ENCODE measurements at places on chromosomes 13 and 19.

DNA sequence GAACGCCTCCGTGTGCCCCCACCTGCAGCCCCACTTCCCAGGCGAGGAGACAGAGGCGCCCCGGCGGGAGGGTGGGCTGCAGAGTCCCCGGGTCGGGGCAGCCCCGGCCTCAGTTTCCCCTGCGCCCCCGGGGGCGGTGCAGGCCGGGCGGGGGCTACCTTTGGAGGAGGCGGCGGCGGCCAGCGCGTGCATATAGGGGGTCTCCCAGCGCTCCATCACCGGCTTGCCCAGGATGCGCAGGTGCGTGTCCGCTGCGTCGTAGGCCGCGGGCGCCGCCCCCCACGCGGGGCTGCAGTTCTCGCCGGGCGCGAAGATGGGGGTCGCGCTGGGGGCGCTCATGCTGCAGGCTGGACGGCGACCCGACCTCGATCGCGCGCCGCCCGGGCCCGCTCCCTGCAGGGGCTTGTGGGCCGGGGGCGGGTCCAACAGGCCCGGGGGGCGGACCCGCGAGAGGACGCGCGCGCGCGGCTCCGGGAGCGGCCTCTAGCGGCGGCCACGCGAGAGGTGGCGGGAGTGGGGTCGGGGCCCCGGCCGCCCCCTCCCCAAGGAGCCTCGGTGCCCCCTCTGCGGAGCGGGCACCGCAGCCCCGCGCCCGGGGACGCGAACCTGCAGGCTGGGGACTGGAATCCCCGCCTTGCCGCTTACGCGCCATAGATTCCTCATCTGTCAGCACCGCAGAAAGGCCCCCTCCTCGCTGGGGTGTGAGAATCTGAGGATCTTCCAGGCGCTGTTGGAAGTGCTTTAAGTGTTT is at the start of gene GAMT:
TSS of gene GAMT (minus strand) at position 405 of the 751 bp plus-strand sequence. CDS start at position 339, 66 bp downstream.
- no peak for DNase-seq

DNA sequence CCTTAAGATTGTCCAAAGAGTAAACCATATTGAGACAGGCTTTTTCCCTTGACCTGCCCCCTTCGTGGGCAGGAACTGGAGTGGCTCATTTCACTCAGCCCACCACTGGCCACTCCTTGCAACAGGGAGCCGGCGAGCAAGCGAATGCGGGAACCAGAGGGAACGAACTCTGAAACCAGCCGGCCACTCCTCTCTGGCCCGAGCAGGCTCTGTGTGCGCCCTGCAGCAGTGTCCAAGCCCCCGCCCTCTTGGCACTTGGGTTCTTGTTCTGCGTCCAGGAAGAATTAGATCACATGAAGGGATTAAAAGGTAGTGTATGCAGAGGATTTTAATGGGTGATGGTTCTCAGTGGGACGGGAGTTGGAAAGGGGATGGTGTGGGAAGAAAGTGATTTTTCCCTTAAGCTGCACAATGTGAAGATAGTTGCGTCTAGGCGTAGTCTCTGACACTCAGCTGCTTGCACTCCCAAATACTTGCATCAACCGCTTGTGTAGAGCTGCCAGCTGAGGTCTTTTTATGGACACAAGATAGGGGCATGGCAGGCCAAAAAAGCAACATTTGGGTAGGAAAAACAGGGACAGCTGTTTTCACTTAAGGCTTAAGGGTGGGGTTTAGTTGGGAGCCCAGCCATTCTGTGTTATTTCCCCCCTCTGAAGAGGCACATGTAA is 1209.7 kb upstream of the PCDH20 start:
- DNase-seq = no peak

DNA sequence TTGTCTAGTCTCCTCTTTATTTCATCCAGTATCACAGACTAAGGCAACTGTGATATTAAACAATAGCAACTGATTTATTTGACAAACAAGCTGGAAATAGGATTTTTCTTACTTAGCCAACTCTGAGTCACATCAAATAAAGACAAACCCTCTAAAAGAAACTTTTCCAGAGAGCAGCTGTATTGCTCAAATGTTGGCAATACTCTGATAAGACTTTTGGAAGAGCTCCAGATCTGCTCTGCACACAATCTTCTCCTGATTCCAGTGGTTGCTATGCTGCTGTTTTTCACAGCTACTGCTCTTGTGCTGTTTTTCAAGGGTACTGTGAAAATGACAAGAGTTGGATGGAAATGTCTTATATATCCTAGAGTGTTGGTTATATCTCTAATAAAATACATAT is 1479.2 kb downstream of the SLITRK5 start:
- no peak for DNase-seq

DNA sequence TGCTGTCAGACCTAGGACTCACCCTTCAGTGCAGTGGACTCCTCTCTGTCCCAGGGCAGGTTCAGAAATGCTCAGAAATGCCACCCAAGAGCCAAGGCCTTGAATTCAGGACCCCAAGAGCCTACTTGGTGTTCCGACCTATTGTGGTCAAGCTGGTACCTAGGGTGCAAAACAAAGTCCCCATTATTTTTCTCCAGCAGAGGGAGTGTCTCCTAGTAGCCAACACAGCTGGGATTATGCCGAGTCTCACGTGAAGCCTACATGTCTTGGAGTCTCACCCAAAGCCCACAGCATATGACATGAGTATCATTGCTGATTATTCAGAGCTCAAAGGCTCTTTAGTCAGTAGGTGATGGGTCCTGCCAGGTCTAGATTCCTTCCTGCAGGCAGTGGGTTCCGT is 671.1 kb upstream of the SPRY2 start:
- no peak for DNase-seq

DNA sequence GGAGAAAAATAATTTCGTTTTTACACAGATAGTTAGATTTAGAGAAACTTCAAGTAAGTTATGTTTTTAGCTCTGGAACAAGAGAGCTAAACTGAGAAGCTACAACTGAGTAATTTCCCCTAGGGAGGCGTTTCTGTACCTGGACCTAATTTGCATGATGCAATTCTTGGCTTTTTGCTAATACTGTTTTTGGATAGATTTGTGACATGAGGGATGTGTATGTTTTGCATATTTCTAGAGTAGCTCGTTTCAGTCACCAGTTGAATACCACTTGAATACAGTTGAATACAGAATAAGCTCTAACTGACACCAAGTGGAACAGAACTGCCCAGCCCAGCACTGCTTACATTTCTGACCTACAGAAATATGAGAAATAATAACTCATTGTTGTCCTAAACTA is 1227.9 kb upstream of the SPRY2 start:
- DNase-seq = no peak

- DNase-seq = no peak
These were observed 1.5 kb upstream of the ECSIT start for GRCh38 chr19:11530432-11530831.

DNA sequence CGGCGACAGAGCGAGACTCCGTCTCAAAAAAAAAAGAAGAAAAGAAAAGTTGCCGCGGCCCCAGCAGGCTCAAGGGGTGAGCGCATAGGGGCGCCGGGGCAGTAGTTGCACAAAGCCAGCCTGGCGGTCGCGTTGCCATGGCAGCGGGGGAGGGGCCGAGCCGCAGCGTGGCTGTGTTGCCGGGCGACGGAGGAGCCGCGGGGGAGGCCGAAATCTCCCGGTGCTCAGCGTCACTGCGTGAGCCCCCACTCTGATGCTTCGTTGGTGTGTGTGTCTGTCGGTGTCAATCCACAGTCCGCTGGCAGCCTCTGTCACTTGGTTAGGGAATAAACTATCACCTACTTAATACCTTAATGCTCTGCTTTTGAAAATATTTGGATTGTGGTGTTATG is 82.9 kb upstream of the C1QTNF9B start:
- DNase-seq = peak; percentile 70

GRCh38 chr19:5805462-5806132 is 730 bp downstream of the NRTN start:
- no peak for DNase-seq

DNA sequence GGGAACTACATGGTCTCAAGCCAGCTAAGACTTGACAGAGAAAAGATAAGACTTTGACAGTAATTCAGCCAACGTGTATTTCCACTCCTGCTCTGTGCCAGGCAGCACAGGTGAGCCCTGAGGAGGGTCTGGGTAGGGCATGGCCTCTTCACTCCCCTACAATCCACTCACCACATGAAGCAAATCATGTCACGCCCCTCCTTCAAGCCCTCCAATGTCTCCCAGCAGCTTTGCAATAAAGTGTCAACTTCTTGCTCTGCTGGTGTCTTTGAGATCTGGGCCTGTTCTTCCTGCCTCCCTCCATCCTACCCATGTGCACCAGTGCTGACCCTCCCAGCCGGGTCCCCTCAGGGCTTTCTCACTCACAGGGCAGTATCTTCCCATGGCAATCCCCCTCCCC is 58.5 kb downstream of the CCDC70 start:
- no peak for DNase-seq

DNA sequence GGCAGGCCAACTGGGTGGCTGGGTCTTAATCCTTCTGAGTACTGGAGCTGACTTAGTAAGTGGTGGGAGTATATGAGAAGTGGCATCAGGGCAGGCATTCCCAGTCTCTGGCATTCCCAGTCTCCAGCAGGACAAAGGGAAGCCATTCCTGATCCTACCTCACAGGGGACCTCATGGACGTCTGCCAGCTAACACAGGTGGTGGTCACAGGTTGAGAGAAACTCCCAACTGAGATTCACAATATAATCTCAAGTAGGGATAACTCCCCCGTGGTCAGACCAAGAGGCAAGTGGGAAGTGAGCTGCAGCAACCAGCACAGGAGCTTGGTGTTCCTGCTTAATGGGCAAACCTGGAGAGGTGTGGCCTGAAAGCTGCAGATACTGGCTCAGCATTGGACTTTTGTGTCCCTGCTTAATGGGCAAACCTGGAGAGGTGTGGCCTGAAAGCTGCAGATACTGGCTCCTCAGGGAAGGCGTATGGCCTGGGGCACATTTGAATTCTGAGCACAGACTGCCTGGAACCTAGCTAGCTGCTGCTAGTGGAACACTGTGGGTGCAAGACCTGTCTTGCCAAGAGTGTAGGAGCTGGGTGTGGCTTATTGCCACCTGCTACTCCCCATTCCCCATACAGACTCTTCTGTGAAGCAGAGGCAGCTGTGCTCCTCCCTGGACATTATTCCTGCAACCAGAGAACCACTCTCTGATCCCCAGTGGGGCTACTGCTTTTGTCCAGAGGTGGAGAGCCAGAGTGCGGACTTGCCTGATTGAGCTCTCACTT is 25.9 kb upstream of the OR10H2 start:
- no peak for DNase-seq

DNA sequence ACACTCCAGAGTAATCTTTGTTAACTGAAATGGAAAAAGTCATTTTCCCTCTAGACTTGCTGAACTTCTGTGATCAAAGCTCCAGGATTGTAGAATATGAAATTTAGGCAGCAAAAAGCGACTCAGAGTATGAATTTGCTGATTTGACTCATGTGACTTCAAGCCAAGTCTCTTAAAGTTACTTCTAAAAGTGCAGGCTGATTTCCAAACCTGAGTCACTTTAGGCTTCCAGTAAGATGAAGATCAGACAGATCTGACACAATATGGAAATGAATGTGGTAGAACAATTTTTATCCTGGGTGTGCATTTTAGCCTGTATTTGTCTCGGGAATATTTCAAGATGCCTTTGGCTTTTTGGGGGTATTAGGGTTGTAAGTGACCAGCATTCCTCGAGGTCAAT is 151.0 kb upstream of the TMTC4 start:
- no peak for DNase-seq

DNA sequence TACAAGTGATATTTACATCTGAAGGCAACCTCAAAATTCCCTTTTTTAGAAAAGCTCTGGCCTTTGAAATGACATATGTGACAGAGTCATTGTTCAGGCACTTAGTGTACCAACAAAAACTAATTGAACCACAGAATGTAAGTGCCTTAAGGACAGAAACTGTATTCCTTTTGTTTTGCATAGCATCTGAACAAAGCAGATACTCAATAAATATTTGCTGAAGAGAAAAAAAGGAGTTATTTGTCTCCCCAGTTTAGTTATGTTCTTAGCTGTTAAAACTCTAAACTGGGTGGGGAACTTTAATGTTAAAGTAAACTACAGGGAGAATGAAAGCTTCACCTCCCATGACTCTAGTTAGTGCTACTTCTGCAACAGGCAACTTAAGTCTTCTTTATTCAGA is 56.8 kb upstream of the KLF5 start:
- DNase-seq = no peak

DNA sequence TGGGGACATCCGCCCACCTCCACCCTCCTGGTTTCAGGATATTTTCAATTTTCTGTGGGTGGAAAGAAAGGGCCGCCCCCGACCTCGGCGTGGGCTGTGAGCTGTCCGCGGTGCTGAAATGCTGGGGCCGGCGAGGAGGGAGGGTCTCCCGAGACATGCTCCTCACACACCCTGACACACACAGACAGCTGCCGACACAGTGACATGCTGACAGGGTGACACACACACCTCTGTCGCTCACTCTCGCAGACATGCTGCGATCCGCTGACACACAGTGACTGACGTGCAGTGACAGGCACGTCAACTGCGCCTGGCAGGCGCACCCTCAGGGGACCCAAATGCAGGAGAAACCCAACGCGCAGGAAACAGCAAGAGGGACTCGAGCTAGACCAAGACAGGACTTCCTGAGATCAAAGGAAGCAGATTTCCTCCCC is 25.1 kb upstream of the MEIS3 start:
- no peak for DNase-seq

- no peak for DNase-seq
These were observed 2743.3 kb upstream of the PCDH20 start for GRCh38 chr13:64158908-64159307.

- DNase-seq = no peak
These were observed 4.9 kb downstream of the MAG start for GRCh38 chr19:35296644-35297514.

- no peak for DNase-seq
These were observed 353.5 kb downstream of the DACH1 start for GRCh38 chr13:71513411-71514033.

DNA sequence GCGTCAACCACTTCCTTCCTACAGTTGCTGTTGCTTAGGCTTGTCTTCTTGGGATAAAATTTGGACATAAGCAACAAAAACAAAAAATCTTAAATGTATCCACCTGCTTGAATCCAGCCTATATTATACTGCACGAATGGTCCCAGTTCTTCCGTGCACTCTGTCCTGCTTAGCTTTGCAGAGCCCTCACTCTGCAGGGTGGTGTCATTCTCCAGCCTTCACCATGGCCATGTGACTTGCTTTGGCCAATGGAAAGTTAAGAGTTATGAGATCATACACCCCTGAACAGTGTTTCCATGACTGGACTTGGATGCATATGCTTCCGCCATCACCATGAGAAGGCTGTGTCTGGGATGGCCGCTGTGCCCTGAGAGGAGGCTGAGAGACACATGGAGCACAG is 27.4 kb upstream of the SACS start:
- DNase-seq = no peak

DNA sequence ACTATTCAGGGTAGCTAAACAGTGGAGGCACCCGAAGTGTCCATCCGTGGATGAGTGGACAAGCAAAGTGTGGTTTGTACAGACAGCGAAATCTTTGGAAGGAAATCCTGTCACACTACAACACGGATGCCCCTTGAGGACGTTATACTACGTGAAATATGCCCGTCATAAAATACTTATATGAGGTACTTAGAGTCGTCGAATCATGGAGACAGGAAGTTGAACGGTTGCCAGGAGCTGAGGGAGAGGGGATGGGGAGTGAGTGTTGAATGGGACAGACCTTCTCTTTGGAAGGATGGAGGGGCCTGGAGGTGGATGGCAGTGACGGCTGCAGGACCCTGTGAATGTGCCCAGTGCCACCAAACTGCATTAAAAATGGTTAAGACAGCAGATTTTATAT is 11.6 kb downstream of the ATP4B start:
- DNase-seq = no peak

Measured in omental fat pad (tissue), 4 donors.